ENCODE measurements at places on chromosomes 1 and 21.

DNA sequence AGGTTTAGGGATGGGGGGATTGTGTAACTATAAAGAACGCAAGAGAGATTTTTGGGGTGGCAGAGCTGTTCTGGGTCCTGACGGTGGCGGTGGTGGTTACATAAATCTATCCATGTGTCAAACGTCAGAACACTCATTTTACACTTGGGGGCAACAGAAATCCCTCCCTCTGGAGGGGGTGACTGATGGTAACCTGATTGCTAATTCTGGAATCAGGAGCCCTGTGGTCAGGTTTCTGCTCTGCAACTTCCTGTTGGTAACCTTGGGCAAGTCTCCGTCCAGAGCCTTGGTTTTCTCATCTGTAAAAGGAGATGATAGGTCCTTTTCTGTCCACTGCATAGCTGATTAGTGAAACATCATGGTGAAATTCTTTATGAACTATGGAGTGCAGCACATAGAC is 40.9 kb downstream of the ALPL start:
- DNase-seq, result no peak

DNA sequence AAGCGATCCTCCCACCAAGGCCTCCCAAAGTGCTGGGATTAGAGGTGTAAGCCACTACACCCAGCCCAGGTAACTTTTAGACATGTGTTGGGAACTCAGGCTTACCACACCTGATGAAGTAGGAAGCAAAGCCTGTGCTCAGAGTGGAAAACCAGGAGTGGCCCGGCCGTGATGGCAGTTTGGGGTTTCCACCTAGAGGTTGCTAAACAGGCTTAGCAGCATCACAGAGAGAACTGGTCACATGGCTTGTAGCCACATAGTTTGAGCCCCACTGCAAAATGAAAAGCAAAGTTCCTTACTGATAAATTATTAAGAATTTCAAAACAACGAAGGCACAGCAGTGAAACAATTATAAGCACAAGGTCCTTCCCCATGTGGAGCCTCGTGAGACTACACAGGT is 142.6 kb upstream of the CXADR start:
- DNase-seq, result no peak

DNA sequence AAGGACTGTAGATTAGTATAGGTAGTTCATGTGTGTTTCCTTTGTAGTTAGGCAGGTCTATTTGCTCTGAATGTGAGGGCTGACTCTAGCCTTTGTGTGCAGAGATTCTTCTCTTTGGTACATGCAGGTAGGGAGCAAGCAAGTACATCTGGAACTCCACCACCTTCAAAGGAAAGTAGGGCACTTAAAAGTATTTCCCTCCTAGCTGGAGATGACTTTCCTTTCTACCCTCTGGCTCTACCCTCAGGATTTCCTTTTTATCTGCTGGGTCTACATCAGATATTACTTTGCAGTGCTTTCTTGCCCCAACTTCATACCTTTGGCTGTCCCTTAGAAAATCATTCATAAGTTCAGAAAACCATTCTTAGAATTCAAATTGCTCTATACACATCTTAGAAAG is 91.7 kb upstream of the HIVEP3 start:
- no peak for DNase-seq

DNA sequence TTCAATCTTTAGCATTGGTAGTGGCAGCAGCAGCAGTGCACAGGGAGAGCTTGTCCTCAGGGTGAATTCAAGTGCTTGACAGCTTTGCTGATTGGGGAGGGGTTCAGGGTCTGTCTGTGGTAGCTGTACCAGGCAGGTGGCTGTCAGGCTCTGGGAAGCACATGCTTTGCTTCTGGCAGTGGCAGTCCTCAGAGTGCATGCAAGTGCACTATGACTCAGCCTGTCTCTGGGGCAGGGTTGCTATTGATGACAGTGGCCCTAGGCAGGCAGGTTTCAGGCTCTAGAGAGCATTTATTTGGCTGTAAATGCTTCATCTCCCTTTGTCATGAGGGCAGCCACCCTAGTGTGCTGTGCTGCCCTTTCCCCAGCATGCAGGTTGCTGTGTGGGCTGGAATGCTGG is 251.9 kb upstream of the LRRC7 start:
- DNase-seq, result no peak

DNA sequence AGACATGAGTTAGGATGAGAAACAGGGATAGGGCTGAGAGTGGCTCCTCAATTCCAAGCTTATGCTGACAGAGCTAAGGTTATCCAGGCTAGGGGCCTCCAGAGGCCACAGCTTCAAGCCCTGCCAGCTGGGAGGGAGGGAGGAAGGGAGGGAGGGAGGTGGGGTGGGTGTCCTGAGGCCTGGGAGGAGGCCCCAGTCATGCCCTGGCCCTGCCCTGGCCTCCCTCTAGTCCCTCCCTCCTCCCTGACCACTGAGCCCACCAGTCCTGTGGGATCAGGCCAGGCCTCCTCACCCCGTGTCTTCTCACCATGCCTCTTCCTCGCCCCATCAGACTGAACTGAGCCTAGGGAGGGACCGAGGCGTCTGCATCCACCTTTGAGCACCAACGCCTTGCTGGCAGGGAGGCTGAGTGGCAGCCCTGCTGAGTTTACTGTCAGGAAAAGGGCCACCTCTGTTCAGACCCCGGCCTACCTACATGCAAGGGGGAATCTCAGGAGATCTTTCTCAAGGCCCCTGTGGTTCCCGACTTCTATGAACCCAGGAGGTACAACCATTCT is 116.1 kb downstream of the NPHP4 start:
- no peak for DNase-seq

GRCh38 chr1:159921700-159922504 is 3.4 kb downstream of the TAGLN2 start:
- DNase-seq, result peak; percentile 26

- DNase-seq, result peak; percentile 56
Measured at GRCh38 chr1:22641906-22642636, 1.4 kb upstream of the C1QC start.

GRCh38 chr1:1489861-1490260 is 18.3 kb downstream of the ATAD3B start:
- no peak for DNase-seq

DNA sequence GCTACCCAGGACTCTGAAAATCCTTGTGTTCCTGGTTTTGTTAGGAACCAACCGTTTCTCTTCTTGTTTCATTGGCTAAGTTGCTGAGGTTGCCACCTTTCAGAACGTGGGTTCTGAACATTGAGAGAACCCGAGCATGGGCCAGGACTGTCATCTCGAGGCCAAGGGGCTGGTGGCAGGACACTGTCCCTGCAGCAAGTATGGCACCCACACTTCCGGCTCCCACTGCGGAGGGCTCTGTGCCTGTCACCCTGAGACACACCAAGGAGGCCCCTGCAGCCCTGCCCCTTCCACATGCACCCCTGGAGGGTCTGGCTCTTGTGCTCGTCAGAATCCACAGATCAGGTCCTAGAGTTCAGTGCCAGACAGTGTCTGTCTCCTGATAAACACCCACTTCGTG is 39.1 kb upstream of the LRRC3 start:
- no peak for DNase-seq

GRCh38 chr1:117754061-117754969 is 148.5 kb downstream of the TENT5C start:
- DNase-seq, result peak; percentile 69

GRCh38 chr1:30984165-30984889 is 75.8 kb upstream of the SDC3 start:
- DNase-seq, result no peak

GRCh38 chr1:221161571-221162041 is 282.4 kb downstream of the HLX start:
- DNase-seq, result peak; percentile 47

DNA sequence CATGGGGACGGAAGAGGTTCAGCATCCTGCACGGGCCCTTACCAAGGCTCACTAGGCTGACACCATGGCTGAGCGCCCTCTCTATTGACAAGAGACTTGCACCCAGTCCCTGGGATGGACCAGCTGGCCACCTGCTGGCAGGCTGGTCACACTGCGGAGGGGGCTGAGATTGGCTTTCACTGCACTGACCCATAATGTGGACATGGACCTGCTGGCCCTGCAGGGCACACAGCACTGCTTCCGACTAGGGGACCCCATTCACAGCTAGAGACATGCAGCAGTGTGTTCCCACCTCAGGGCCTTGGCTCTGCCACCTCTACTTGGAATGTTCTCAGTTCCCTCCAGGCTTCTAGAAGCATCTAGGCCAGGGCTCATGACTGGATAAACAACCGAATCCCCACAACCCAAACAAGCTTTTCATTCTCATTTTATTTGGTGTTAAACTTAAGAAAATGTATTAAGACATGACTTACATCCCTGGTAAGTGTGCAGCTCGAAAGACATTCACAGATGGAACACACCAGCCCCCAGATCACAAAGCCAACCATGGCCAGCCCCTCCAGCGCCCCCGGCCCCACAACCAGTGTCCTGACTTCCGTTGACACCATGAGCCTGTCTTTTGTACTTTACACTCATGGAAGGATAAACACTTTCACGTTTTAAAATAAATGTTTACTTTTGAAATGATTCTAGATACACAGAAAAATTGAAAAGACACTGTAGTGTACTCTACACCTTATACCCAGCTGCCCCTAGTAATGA is 9.3 kb upstream of the SRARP start:
- peak; percentile 70 for DNase-seq

DNA sequence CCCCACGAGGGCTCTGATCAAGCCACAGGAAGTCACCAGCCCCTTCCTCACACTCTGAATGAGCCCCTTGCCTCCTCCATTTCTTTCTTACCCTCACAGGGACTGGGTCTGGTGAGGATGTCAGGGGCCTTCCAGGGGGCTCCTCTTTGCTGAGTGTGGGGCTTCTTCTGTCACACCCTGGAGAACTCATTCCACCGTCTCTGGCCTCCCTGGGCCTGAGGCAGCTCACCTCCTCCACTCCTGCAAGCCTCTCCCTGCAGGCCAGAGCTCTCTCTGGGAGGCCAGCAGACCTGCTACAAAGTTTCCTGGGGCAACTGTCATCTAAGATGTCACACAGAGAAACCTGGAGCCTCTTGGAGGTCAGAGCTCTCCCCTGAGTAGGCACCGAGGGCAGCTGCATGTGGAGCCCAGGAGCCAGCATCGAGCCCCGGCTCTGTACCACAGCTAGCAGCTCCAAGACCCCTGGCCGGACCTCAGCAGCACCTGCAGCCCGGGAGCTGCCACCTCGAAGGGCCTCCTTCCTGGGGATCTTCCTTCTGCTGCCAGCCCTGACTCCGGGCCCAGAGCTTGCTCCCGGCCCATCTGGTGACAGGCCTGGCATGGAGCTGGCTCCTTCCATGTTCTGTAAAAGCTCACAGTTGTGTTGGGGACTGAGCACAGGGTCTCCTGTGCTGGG is 1.1 kb downstream of the SPOCD1 start:
- DNase-seq, result no peak

DNA sequence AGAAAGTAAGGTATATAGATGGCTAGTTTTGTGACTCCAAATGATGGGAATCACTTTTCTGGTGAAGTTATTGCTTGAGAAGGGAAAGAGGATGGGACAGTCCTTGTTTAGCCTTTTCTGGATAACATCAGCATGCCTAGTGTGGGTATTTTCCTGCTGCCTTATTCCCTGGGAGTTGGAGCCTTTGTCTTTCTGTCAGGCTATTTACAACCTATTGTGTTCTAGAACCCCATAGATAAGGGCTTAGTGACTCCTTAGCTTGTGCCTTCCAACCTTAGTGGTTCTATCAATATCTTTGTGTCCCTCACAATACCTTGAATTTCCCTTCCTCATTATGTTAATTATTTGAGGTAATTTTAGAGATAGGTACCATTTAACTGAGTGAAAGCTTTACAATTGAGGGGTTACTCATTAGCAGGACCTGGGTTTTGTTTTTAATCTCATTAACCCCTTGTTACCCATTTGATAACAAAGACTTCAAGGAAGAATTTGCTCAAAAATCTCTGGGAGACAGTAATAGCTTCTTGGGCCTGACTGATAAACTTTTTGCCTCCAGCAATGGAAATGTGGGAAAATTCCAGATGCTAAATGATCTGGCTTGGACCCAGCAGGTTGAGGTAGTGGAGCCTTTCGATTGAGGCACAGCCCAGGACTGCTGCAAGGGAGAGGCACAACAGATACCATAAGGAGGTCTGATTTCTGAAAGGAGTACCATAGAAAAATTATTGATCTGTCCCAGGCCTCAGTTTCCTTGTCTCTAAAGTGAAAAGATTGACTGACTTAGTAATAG is 49.0 kb downstream of the CACHD1 start:
- DNase-seq, result no peak

- no peak for DNase-seq
Measured at GRCh38 chr1:46550751-46551231, 656 bp downstream of the KNCN start.

DNA sequence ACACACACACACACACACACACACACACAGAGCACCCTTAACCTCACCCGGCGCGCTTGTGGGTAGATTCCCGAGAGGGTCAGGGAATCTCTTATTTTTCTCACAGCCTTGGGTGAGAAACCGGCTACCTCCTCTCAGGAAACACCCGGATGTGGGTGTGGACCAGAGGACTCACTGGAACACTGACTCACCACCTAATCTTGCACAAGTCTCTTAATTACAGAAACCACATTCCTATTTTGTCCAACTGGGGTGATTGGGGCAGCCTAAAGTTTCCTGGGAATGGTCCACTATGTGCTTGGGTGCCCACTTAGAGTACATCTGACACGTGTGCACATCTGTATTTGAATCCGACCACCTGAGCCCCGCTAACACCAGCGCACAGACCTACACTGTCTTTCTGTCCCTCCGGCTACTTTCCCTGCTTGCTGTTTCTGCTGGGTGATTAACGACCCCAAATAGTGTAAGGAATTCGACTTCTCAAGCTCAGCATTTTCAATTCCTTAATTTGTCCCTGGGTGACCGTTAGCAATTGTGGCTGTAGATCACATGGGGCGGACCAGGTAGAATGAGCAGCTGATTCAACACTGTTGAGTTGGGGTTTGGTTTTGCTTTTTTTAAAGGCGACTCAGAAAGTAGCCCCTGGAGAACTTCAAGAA is 14.0 kb upstream of the TBX15 start:
- DNase-seq, result peak; percentile 66

GRCh38 chr1:226702318-226702956 is 36.6 kb downstream of the ITPKB start:
- DNase-seq, result peak; percentile 49

- no peak for DNase-seq
Measured at GRCh38 chr1:170592591-170593111, 60.7 kb downstream of the GORAB start.

DNA sequence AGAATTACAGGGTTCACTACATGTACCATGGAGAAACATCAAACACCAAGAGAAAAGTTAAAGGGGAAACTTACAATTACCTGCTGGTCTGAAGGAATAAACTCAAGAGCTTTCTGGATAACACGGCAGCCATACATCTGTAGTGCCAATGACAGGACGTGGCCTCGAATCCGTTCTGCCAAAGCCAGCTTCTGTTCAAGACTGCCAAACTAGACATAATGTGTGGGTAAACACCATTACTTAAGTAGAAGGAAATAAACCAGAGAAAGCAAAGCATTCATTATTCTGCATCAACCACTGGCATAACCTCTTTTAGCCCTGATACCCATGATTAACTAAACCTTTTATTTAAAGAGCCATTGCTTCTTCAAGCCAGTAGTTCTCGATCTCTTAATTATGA is 41.5 kb upstream of the SDC3 start:
- DNase-seq, result no peak

GRCh38 chr1:183206538-183207122 is 20.6 kb downstream of the LAMC2 start:
- DNase-seq, result no peak

GRCh38 chr1:119453021-119453420 is 38.1 kb downstream of the HSD3B2 start:
- DNase-seq, result no peak

GRCh38 chr1:54767526-54767925 is 3.2 kb upstream of the PARS2 start:
- no peak for DNase-seq

- DNase-seq, result no peak
Measured at GRCh38 chr1:24775916-24776315, 30.7 kb downstream of the CLIC4 start.
